Hippocampal formation (tissue), 2 donors: ENCODE measurements at places on chromosomes 5 and 9.
A peak's percentile ranks its signal among the peaks of the same experiment; 100 is the strongest.

- DNase-seq: no peak
Observed at GRCh38 chr9:126974594-126974993, 60.0 kb downstream of the RALGPS1 start.

GRCh38 chr9:5869315-5870019 lies 21.2 kb upstream of the MLANA start:
- DNase-seq: no peak

DNA sequence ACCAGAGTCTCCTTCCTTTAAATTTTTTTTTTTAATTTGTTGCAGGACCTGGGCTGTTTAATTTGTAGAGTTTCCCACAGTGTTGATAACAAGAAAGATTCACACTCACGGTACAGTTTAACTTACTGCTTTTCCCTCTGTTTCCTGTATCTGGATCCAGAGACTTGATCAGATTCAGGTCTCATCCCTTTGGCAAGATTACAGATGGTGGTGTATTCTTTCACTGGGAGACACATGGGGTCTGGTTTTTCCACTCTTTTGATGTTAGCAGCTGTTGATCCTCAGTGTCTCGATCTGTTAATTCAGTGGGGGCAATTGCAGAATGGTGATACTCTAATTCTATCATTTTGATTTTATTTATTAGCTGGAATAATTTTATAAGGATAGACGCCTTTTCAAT lies 75.4 kb upstream of the TNFAIP8 start:
- no peak for DNase-seq

DNA sequence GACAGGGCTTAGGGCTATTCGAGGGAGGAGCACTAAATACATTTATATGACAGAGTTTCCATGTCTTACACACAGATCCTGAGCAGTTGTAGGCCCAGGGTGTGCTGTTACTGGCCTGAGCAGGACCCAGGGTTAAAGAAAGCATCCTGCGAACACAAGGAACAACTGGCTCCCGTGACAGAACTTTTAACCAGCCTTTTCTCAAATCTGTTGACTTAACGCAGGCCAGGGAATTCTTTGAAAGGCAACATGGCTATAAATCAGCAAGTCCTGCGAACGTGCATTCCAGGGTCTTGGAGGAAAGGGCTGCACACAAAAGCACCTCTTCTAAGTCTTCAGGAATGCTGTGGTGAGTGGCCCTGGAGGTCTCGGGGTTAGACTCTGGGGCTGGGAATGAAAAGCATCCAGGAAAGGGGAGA lies 45.2 kb upstream of the ANKRD55 start:
- no peak for DNase-seq

GRCh38 chr5:163163858-163164257 lies 273.5 kb upstream of the CCNG1 start:
- no peak for DNase-seq

GRCh38 chr9:133028221-133028620 lies 2.6 kb upstream of the GTF3C5 start:
- no peak for DNase-seq

DNA sequence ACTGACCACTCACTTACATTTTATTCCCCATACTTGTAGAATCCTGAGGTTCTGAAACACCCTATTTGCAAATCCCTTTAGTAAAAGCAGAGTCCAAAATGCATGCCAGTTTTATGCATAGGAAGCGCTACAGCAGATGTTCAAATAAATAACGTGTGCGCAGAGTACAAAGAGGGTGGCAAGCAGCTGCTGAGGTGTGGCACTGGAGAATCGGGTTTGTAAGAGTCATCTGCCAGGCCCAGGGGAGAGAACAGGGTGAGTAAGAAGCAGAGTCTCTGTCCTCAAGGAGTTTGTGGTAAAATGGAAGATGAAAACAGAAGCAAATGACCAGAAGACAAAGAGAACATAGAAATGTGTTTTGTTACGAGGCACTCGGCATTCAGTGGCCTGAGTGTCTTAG lies 288.8 kb downstream of the GLIS3 start:
- DNase-seq: no peak

- no peak for DNase-seq
Observed at GRCh38 chr5:1065891-1066650, 45.8 kb downstream of the SLC12A7 start.

- DNase-seq: no peak
Observed at GRCh38 chr5:111755345-111755941, 1.6 kb downstream of the NREP start.

- no peak for DNase-seq
Observed at GRCh38 chr5:67462147-67462546, 265.5 kb upstream of the CD180 start.

- DNase-seq: no peak
Observed at GRCh38 chr9:78304357-78304756, 7.4 kb downstream of the PSAT1 start.

DNA sequence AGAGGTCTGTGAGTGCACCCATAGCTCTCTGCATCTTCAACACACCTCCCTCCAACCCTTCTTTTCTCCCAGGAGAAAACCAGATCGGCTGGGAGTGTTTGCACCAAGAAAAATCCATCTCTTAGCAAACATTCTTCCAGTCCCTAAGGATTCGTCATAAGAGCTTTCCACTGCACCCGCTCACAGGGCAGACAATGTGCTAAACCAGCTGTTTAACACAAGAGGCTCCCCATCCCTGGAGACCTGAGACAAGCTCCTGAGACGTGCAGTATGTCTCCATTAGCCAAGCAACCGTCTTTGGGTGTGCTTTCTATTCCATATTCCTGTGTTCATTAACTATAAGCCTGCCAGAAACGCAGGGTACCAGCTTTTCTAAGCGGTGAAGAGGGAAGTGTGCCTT lies 93.6 kb upstream of the ZNF462 start:
- DNase-seq: no peak

- no peak for DNase-seq
Observed at GRCh38 chr5:124007675-124008398, 495.9 kb downstream of the CSNK1G3 start.

DNA sequence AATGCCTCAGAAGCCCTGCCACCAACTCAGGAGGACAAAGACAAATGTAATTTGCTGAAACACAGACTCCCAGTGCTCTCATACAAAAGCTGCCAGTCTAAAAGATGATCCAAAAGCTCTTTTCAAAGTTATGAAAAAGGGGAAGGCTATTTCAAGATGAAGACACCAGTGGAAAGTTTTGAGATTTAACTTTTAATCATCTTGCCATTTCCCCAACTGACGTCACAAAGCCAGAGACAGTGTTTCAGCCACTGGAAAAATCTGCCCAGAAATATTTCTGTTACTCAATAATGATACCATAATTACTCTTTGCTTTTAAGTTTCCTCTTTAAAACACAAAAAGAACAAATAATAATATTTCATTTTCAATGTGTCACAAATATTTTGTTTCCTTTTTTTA lies 20.9 kb downstream of the ENG start:
- DNase-seq: no peak

DNA sequence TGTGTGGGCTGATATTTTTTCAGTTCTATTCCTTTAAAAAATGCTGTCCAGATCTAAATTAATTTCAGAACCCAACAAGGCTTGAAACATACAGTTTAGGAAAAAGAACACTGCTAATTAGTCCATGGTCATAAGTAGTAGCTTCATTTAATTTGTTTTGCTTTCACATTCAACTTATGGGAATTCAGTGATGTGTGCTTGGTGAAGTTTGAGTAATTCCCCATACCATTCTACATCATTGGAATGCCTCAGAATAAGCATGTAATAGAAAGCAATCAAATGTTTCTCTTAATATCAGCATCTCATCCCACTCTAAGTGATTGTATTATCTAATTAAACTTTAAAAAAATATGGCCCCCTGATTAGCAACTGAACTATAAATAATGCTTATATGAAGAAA lies 2.7 kb downstream of the CNTLN start:
- DNase-seq: no peak

GRCh38 chr5:104186100-104186499 lies 623.5 kb upstream of the NUDT12 start:
- no peak for DNase-seq

DNA sequence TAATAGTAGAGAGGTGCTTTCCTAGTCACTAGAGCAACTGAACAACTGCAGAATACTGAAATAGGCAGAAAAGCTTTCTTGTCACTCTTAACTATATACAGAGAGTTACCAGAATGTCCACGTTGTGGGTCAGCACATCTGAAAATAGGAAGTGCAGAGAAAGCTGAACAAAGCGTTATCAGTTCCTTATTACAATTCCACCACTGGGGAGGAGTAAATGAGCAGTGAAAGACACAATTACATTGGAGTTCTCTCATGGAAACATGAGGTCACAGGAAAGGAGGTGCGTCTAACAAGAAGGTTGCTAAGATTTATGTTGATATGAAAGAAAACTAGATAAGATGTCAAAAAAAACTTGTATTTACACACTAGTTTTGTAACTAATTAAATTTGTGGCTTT lies 461.9 kb upstream of the COX7C start:
- peak; percentile 3 for DNase-seq

DNA sequence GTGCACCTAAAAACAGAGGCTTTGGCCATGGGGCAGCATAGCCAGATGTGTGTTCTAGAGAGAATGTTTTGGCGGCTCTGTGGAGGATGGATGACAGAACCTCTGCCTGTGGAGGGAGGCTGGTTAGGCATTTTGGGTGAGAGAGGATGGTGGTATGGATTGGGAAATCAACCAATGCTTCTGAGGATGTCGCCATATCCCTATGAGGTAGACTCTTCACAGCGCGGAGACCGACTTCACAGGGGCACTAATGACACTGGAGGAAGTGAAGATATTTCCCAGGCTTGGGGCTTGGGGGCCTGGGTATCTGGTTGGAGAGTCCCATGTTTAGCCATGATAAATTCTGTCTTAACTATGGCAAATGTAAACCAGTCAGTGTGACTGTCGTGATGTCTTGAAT lies 140.6 kb upstream of the KLF4 start:
- DNase-seq: no peak

GRCh38 chr9:119298076-119298853 lies 71.0 kb downstream of the BRINP1 start:
- DNase-seq: no peak

GRCh38 chr9:93001031-93001430 lies 53.7 kb downstream of the FGD3 start:
- no peak for DNase-seq

DNA sequence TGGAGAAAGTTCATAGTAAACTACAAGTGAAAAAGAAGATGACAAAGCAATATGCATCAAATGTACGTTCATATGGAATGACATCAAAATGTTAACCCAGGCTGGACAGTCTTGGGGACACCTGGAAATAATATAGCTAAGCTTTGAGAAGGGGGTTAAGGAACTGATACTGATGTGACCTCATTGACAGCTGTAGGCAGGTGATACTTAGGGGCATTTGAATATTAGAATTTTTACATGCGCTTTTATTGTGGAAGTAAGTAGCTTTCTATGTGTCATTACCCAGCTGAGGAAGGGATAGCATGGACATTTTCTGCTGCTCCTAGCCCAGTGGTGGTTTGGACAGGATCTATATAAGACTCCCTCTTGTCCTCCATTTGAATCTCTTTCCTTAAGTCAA lies 299.7 kb downstream of the CWC27 start:
- DNase-seq: no peak

DNA sequence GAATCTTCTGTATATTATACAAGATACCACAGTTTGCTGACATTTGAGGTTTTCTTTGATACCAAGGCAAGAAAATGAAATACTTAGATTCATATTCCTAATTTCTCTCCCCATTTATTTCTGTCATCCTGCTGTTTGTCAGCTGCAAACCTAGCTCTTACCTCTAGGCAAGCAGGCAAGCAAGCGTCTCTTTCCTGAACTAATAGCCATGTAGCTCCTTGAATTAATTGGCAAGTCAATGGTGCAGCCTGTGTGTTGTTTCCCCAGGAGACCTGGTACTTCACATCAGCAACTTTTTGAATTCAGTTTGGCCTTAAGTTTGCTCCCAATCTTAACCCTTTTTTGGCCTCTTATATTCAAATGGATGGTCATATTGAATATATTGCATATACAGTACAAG lies 573.6 kb upstream of the ARRDC3 start:
- no peak for DNase-seq

DNA sequence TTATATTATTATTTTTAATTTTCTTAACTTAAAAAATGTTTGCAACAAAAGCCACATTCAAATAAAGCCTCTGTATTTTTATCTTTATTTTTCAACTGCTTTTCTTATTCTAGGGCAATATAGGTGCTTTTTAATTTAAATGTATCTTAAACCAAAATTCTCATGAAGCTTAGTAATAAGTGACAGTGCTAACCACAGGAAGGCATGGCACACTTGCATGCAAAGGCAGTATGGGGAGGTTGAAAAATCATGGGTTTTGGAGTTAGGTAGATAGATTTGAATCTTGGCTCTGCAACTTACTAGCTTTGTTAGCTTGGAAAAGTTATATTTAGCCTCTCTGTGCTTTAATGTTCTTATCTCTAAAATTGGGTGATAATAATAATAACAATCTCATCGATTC lies 458.0 kb downstream of the DMAC1 start:
- DNase-seq: no peak

DNA sequence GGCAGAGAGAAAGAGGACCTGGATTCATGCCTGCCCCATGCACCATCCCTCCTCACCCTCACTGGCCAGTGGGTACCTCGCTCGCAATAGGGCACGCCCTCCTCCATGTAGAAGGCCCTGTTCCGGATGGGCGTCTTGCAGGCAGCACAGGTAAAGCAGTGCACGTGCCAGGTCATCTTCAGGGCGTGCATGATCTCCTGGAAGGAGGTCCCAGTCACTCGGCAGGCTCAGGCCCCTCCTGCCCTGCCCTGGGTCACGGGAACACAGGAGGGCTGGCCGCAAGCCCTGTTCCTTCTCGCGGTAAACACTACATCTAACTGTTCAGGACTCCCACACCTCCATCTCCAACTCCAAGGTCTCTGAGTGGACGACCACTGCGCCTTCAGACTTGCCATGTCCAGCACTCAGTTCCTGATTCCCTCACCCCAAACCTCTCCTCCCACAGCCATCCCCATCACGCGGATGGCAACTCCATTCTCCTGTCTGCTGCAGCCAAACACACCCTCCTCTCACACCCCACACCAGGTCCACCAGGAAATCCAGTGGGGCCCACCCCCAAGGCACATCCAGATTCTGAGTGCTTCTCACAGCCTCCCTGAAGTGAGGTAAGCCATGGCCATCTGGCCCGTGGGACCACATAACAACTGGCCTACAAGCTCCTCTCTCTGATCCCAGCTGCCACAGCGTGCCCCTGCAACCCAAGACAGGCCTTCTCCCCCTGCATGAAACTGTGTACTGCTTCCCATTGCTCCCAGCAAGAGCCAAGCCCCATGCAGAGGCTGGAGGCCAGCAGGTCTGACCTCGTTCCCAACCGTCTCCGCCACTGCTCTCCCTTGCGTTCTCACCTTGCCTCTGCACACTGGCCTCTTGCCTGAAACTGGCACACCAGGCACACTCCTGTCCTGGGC lies 10.8 kb upstream of the DBN1 start:
- no peak for DNase-seq
